Hypothalamus (tissue), 51 donors: ENCODE measurements at places on chromosomes 1 and 21.

- DNase-seq = no peak
Measured at GRCh38 chr1:61538228-61538627, 186.7 kb downstream of the TM2D1 start.

GRCh38 chr1:26257222-26257621, 22.7 kb upstream of the SH3BGRL3 start:
- no peak for DNase-seq

DNA sequence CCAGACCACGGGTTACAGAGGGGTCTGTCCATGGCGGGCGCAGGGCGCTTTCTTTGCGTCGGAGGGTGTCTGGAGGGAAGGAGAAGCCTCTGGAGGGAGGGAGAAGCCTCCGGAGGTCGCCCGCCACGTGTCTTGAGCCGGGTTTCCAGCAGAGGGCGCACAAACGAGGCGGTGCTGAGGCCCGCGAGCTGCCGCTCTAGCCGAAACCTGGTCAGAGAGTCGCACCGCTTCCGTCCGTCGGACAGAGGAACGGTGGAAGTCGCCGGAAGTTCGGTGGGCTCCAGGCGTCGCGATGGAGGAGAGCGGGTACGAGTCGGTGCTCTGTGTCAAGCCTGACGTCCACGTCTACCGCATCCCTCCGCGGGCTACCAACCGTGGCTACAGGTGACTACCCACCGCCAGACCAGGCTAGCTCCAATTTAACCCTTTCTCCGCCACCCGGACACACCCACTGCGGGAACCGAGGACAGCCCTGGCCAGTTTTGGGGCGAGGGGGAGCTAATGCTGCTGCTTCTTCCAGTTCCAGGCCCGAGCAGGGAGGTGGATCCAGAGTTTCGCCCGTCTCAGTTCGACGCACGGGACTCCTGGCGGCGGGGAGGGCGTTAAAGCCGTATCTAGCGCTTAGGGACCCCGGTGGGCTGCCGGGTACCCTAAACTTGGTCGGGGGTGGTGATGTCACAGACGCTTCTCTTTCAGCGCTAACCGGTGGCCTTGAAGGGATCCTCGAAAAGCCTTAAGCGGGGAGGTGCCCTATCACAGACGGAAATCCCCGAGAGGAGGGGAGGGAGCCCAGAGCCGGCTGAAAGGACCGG, at the start of gene NECAP2:
NECAP2 (plus strand) TSS at position 255 of the 812 bp plus-strand sequence; CDS start at position 293, 38 bp downstream.
- DNase-seq = peak; percentile 91

GRCh38 chr21:33866826-33867225, 48.8 kb downstream of the ATP5PO start:
- no peak for DNase-seq

GRCh38 chr1:234986750-234987414, 141.8 kb downstream of the TOMM20 start:
- no peak for DNase-seq

GRCh38 chr1:38918568-38918967, 23.1 kb downstream of the RHBDL2 start:
- DNase-seq = no peak

GRCh38 chr1:246450611-246451251, 56.3 kb downstream of the SMYD3 start:
- DNase-seq = no peak
